CD4-positive, alpha-beta T cell treated with Interleukin-2 at 100 ng/mL for 4 hours (primary cell): ENCODE measurements at places on chromosomes 7 and 10.

GRCh38 chr10:84261236-84261915, 16.5 kb downstream of the RGR start:
- DNase-seq = no peak

DNA sequence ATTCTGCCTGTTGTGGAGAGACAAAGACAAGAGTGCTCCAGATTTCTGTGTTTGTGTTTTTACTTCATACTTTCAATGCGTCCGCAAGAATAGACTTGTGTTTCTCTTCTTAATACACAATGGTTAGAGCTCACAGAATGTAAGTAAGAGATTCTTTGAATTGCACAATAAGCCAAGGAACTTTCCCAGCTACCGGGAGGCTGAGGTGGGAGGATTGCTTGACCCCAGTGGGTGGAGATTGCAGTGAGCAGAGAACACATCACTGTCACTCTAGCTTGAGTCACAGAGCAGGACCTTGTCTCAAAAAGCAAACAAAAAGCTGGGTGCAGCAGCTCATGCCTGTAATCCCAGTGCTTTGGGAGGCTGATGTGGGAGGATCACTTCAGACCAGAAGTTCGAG, 250.7 kb upstream of the MYO3A start:
- DNase-seq = no peak

DNA sequence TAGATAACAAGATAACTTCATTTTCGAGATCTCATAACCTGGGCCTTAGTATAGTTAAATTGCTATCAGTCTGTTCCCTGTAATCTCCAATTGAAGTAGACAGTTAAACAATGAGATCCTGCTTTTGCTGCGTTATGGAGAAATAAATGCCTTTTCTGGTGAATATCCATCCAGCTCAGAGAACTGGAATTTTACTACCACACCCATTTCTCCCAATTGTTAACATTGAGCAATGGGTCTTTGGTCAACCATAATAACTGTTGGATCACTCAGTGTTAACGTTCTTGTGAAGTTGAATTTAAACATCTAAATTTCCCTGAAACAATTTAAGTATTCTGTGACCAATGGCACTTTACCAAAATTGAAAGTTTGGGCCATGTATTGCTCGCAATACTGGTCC, 3.0 kb downstream of the CALU start:
- no peak for DNase-seq

DNA sequence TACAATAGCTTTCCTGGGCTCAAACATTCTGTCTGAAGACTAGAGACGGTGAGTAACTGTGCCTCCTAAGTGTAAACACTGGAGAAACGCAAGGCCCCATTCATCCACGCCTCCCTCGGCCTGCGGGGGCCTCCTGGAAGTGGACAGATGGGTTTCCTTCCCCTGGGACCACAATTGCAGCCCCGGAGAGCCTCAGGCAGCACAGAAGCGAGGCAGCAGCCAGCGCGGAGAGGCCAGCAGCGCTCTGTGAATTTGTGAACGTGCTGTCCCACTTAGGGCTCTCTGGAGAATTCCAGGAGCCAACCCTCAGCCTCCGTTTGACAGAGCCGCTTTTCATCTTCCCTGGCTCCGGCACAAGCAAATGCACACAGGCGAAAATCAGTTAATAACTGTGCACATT, 23.2 kb upstream of the CALN1 start:
- DNase-seq = no peak
